ENCODE measurements at places on chromosomes 5 and 9. TPM values are rescaled to one million over a fixed set of nuclear protein-coding genes. Genes with fewer than 3 reads are reported as not detected.

NRARP gene
- total RNA-seq, result 11.1 TPM

GRCh38 chr5:138391859-138392386, 39.4 kb downstream of the KDM3B start:
- peak; percentile 66 for DNase-seq

- no peak for DNase-seq
Measured at GRCh38 chr5:83563631-83564030, 92.1 kb downstream of the VCAN start.

GRCh38 chr5:124444147-124444775, 302.2 kb downstream of the ZNF608 start:
- DNase-seq, result no peak

- DNase-seq, result no peak
Measured at GRCh38 chr9:20573023-20573422, 49.3 kb downstream of the MLLT3 start.

- DNase-seq, result no peak
Measured at GRCh38 chr5:115686051-115686737, 60.4 kb upstream of the TMED7 start.

- no peak for DNase-seq
Measured at GRCh38 chr9:97854696-97855485, 1.9 kb downstream of the FOXE1 start.

DNA sequence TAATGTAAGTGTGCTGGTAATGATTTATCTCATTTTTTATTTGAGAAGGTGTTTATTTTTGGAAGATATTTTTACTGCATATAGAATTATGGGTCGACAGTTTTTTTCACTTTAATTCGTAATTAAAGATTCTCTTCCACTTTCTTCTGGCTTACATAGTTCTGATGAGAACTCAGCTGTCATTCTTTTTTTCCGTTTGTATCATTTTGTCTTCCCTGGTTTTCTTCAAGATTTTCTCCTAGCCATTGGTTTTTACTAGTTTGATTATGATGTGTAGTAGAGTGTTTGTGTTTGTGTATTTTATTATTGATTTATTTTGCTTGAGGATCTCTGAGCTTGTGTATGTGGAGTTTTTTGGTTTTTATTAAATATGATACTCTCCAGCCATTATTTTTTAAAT, 21.7 kb downstream of the SLF1 start:
- no peak for DNase-seq

BAAT gene
- total RNA-seq, result 1.6 TPM

MZB1 gene
- total RNA-seq, result not detected

DNA sequence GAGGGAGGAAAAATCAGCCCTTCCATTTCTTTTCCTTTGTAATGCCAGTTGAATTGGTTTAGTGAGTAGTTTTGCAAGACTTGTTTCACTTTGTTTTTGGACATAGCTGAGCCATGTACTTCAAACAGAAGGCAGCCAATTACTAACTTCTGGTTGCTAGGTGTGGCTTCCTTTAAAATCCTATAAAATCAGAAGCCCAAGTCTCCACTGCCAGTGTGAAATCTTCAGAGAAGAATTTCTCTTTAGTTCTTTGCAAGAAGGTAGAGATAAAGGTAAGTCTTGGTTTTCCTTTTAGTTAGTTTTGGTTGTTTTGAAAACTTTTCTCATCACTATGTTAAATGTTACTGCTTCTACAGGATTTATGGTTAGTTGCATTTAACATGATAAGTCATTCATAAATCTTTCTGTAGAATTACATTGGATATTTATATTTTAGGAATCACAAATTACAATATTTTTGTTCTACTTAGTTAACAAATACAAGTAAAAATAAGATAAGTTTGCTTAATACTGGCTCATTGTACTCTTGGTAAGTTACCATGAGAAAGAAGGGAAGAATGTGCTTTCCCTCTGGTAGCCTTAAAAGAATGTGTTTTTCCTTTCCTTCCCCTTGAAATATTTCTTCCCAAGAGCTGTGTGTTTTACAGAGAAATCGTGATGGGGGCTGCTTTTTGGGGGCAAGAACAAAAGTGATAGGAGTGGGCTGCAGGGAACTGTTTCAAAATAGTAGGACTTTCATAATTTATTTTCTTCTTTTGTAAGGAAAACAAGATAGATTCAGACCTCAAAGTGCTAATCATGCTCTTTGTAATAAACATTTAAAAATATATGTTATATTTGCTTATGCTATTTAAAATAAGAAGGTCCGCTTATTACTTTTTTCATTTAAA, at the start of gene ANXA1:
Gene ANXA1, plus strand, starts transcription at position 213 of the 890 bp plus-strand sequence. CDS start 6,671 bp downstream, outside the sequence.
- no peak for DNase-seq

FSD1L gene
- total RNA-seq, result 41.5 TPM

DNA sequence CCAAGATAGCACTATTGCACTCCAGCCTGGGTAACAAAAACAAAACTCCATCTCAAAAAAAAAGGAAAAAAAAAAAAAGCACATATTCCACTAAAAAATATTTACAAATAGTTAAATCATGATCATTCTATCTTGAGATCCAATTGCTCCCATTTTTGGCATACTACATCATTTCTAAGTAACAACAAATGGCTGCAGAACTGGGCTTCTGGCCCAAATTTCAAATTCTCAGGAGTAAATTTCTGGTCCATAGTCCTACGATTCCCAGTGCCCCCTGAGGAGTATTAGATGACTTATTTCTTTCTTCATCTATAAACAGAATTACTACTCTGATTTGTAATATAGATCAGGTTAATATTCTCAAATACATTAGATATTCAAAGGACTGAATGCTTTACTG, 62.1 kb downstream of the CEMIP2 start:
- no peak for DNase-seq

- DNase-seq, result no peak
Measured at GRCh38 chr5:54215233-54215736, 95.1 kb downstream of the ARL15 start.

DNA sequence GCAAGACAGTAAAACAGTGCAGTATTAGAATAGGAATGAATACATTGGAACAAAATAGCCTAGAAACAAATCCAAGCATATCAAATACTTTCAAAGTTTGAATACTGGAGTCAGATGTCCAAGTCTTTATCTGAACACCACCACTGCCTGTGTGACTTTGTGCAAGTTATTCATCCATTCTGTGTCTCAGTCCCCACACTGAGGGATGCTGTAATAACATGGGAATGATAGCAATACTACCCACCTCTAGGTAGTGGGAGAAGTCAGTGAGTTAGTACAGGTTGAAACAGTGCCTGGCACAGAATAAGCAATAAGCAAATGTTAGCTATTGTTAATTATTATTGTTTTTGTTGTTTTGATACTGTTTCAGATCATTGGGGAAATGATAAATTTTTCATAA, 130.9 kb downstream of the SUSD1 start:
- DNase-seq, result no peak

- DNase-seq, result no peak
Measured at GRCh38 chr5:180548563-180548962, 42.7 kb downstream of the SCGB3A1 start.

DNA sequence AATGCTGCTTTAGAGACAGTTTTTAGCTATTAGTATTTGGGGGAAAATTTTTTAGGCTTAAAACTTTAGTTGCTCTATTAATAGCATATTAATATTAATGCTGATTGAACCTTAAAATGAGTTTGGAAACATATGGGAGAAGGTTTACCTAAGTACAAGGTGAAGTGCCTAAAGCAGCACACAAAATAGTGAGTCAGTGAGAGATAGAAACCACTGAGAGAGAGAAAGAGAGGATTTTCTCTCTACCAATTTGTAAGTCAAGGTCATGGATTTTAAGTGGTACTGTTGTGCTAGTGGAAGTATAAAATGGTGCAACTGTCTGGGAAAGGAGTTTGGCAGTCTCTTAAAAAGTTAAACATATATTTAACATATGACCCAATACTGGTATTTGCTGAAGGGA, 64.9 kb downstream of the MARCHF3 start:
- DNase-seq, result no peak

PAEP gene
- total RNA-seq, result not detected

DNA sequence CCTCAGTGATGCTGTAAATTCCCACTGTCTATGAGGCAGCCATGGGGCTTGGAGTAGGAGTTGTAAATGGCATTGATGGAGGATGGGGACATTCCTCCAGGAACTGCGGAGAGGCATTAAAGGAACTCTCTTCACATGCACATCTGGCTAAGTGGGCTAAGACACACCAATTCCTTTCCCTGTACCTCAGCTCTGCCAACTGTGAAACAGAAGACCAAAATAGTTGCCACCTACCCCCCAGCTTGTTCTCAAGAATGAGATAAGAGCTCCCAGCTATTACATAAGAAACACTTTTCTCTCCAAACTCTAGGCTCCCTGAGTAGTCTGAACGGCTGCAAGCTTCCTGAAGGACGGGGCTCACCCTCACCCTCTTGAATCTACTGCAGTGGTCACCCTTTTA, 144.6 kb upstream of the SLC30A5 start:
- DNase-seq, result no peak

JAKMIP2 gene
- 41.0 TPM for total RNA-seq

GRCh38 chr5:135329913-135330797, 68.9 kb downstream of the MACROH2A1 start:
- DNase-seq, result no peak

- no peak for DNase-seq
Measured at GRCh38 chr9:70865471-70865870, 255.9 kb downstream of the TRPM3 start.

TRPM6 gene
- total RNA-seq, result 4.6 TPM

- no peak for DNase-seq
Measured at GRCh38 chr9:16787724-16788123, 82.7 kb downstream of the BNC2 start.

FREM1 gene
- 7.0 TPM for total RNA-seq

C5orf52 gene
- not detected for total RNA-seq

AFAP1L1 gene
- 4.2 TPM for total RNA-seq

- DNase-seq, result no peak
Measured at GRCh38 chr9:86207193-86207592, 52.3 kb downstream of the C9orf153 start.

DNA sequence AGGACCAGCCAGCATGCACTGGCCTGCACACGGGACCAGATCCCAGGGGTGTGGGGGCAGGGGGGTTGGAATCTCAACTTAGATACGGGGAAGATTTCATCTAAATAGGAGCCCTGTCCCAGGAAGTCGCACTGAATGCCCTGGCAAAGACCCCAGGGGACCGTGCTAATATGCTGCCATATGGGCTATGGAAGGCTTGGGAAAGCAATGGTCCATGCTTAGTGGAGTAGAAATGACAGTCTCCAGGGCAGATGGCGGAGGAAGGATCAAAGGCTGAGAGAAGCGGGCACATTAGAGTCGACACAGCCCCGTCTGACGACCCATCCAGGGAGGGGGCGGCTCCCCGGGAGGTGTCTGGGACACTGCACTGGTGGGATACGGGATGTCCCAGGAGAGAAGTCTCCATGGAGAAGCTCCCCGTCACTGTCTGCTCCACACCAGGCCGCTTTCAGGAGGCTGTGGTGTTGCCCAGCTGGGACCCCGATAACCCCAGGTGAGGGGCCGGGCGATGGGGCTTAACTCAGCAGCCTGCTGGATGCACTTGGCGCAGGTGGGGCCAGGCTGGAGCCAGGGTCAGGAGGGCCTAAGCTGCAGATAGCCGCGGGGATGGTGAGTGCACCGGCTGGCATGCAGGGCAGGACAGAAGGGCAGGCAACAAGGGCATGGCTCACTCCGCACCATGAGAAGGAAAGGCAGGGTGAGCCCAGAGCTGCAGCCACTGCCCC, 377.7 kb upstream of the IRX1 start:
- DNase-seq, result no peak

DNA sequence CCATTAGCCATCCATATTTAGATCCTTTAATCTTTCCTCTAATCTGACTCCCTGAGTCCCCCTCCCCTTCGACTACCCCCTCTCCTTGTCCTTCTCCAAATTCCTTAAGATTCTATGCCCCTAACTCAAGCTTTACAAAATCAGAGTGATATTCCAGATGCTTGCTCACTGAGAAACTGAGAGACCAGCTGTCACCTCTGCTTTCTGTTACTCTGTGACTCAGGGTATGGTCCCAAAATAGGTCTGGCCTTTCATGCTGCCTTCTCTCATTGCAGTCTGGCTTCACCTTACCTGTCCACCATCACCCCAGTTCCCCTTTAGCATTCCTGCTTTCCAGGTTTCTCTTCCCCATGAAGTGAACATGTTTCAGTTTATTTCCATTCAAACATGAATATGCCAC, 383.3 kb upstream of the SLC30A5 start:
- no peak for DNase-seq

SPINK7 gene
- total RNA-seq, result not detected

BTNL8 gene
- total RNA-seq, result not detected

GRCh38 chr9:117787746-117788145, 83.5 kb downstream of the TLR4 start:
- DNase-seq, result no peak

DNA sequence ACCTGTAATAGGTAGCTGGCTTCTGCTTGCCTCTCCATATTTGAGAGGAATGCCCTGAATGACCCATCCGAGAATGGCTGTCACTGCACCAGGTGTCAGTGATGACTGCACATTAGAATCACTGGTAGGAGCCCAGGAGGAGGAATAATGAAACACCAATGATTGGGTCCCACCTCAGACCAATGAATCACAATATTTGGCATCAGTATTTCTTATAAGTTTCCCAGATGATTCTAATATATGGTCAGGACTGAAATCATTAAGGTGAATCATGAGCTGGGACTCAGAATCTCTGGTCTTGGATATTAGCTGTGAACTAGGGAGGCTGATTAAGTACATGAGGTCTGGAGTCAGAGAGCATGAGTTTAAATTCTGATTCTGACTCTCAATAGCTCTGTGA, 23.4 kb downstream of the ARSB start:
- no peak for DNase-seq

MFAP3 gene
- total RNA-seq, result 44.6 TPM

DNA sequence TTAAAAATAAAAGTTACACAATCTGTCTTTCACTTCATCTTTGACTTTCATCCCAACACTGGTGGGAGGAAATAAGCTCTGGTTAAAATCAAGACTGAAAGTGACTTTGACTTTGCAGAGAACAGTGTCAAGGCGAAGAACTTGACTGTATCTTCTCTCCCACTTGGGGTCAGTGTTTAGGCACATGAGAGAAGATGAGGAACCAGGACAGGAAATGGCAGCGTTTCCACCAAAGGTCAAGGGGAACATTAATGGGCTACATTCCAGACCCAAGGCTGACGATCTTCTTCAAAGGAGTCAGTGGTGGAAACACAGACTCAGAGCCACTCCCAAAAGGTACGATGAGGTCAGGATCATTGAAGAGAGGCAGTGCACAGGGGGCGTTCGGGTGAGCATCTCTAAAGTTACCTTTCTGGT, 409.5 kb downstream of the ARHGEF28 start:
- no peak for DNase-seq

GRCh38 chr9:38240051-38240450, 152.5 kb upstream of the ALDH1B1 start:
- DNase-seq, result no peak

GRCh38 chr9:127890053-127890452, 9.3 kb downstream of the ST6GALNAC6 start:
- DNase-seq, result no peak
